ENCODE measurements at places on chromosomes 5 and 9. TPM values are rescaled to one million over a fixed set of nuclear protein-coding genes. Genes with fewer than 3 reads are reported as not detected.

GRCh38 chr9:118529624-118530214, 825.5 kb downstream of the TLR4 start:
- no peak for ATAC-seq

- peak; percentile 94 for ATAC-seq
These were observed 47.9 kb upstream of the FKTN start for GRCh38 chr9:105510024-105510423.

GRCh38 chr9:90893706-90894105, 92.1 kb downstream of the SYK start:
- no peak for ATAC-seq

DNA sequence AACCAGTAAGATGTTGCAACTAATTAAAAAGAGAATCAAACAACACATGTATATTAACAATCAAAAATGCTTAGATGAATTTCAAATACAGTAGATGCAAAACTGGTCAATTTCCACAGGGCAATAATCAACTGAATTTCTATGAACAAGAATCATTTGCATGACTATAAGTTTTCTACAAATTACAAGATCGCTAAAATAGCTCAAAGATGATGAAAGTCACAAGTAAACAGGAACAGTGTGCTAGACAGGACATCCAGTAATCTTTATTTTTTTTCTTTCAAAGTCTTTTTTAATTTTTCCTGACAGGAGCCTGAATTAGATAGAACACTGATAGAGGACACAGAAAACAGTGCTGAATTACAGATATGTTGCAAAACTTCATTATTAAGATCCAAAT, 608.2 kb upstream of the DAB2 start:
- no peak for ATAC-seq

- no peak for ATAC-seq
These were observed at the start of gene PAEP for GRCh38 chr9:135561391-135562234. Gene PAEP, plus strand, starts transcription at chr9:135561756.

- no peak for ATAC-seq
These were observed 204.0 kb upstream of the PRDM9 start for GRCh38 chr5:23303435-23303834.

- no peak for ATAC-seq
These were observed 355.3 kb downstream of the BNC2 start for GRCh38 chr9:16515207-16515606.

GRCh38 chr5:59728356-59728755, 165.2 kb downstream of the PDE4D start:
- no peak for ATAC-seq

DNA sequence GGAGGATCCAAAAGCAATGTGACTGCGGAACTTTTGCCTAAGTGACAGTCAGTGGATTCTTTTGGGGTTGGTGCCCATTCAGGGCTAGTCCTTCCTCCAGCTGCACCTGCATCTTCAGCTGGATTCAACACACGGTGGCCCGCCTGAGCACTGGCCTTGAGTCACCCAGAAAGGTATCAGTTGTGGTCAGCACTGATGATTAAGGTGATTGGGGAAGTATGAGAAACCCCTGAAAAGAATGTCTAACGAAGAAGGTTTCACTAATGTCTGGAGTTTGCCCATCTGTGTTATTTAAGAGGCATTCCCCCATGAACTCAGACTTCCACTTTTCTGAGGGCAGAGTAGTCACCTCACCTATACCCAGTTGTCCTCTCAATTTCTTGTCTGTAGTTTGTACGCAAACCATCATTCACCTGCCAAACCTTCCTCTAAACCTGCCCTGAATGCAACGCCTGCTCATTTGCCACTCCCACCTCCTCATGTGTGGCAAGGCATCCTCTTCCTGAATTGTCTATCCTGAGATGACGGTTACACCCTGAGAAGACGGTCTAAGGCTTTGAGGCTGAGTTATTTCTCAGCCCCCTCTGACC, 27.2 kb downstream of the CSF2 start:
- ATAC-seq: peak; percentile 35

DNA sequence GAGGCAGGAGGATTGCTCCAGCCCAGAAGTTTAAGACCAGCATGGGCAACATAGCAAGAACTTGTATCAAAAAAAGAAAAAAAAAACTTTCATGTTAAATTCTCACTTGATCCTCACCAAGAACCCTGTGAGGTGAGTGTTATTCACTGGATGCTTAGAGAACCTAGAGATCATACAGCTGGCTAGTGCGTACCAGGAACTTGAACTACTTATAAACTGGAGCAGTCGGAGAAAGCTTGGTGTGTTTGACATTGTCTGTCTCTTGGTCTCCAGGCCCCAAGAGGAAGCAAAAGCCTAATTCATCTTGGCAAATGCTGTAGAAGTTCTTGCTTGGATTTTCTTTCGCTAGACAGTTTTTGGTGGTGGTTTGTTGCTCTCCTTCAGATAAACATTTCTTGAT, 18.1 kb downstream of the TJP2 start:
- ATAC-seq: no peak

DNA sequence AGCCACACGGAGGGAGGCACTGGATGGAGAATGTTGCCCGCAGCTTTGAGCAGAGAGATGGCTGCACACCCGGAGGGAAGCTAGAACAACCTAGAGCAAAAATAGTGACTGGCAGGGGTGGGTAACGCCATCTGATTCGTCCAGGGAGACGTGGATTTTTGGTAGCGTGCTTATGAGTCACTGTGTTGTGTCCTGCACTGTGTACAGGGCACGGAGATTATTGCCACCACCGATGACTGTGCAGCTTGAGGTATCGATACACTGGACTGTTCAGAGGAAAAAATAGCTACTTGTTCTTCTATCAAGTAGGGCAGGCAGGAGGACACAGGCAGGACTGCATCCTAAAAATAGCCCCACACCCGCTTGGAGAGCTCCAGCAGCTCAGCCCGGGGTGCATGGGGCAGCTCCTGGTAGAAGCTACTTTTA, 6.0 kb downstream of the UBE2QL1 start:
- no peak for ATAC-seq

- no peak for ATAC-seq
These were observed 2.8 kb downstream of the HSDL2 start for GRCh38 chr9:112382501-112383364.

- ATAC-seq: no peak
These were observed 142.9 kb downstream of the TRIO start for GRCh38 chr5:14286007-14286406.

GRCh38 chr5:134099939-134100282, 14.6 kb upstream of the TCF7 start:
- ATAC-seq: no peak

Gene PTGES2
- 32.3 TPM for total RNA-seq

Gene PRDM9
- total RNA-seq: not detected

Gene LURAP1L
- not detected for total RNA-seq

Gene TMEM215
- total RNA-seq: not detected

Gene AMBP
- not detected for total RNA-seq
